ENCODE measurements at places on chromosomes 2 and 18.

DNA sequence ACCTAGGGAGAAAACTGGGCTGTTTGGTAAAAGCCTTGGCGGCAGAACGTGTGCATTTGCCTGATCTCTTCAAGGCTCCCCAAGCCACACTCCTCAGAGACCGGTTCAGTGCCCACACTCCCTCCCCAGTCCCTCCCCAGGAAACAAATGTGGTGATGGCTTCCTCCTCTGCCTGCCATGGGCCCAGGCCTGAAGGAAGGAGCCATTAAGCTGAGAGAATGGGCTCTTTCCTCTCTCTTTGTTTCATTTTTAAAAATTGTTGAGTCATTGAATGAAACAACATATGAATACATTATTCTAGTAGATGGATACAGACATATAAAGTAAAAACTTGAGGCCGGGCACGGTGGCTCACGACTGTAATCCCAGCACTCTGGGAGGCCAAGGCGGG, 50.6 kb upstream of the YWHAQ start:
- DNase-seq, result no peak

DNA sequence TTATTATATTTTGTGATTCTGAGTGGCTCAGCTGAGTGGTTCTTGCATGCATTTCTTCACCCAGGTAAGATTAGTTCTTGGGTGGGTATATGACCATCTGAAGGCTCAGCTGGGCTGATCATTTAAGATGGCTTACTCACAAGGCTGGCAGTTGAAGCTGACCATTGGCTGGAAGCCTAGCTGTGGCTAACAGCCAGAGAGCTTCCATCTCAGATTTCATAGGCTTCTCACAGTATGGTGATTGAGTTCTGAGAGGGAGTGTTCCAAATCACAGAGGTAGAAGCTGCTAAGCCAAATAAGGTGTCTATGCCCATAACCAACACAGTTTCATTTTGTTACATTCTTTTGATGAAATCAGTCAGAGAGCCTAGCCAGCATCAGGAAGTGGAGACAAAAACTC, 117.4 kb upstream of the RPRM start:
- DNase-seq, result no peak

- no peak for DNase-seq
Measured at GRCh38 chr2:153890576-153890975, 18.9 kb downstream of the GALNT13 start.

DNA sequence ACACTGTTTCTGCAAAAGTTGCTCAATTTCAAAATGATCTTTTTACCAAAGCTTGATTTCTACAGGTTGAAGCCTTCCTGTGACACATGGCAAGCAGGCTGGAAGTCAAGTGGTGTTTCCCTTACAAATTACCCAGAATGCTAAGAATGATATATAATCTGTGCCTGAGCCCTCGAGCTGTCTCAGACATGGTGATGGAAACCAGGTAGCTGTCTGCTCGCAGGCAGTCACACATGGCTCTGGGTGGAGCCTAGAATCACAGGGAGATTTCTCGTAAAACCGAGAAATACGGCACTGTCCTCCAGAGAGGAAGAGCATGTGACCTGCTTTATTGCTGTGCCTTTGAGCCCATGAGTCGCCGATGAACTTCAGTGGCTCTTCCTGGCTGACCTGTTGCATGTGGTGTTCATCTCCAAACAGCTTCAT, 392.9 kb downstream of the ZNF521 start:
- no peak for DNase-seq

GRCh38 chr2:151277067-151277466, 12.4 kb downstream of the NMI start:
- DNase-seq, result no peak

DNA sequence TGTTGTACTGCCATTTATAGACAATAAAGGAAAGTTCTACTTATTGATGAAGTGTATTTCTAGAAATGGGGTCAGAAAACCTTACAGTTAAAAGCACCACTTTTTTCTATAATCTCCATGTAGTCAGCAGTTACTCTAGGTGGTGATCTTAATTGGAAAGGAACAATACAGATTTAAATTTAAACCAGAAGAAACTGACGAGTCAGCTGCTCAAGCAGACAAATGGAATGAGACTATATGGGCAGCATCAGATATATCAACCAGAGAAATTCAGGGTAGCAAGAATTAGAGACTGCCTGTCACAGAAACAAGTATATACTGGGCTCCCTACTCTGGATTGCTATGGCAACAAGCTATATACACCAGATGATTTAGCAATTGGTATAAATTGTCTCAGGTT, 99.6 kb upstream of the SCG2 start:
- DNase-seq, result no peak

DNA sequence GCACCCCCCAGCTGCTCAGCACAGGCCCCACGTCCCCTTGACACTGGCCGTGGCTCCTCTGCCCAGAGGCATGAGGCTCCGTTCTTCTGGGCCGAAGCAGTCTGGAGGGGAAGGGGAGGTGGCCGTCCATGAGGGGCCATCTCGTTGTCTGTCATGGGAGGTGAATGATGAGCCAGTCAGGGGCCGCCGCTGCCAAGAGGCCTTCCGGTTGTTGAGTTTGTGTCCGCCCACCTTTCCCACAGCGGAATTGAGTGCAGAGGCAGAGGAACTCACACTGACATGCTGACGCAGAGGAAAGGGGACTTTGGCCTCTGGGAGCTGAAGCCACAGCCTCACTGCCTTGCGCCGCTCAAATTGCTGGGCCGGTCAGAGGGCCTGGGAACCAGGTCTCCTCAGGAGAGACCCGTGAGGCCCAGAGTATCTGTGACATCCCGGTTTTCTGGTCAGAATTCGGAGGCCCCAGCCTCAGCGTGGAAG, 268.4 kb downstream of the ATAD2B start:
- DNase-seq, result no peak

- no peak for DNase-seq
Measured at GRCh38 chr2:9749546-9750223, 93.6 kb upstream of the TAF1B start.

- no peak for DNase-seq
Measured at GRCh38 chr2:67399831-67400489, 2.8 kb downstream of the ETAA1 start.

DNA sequence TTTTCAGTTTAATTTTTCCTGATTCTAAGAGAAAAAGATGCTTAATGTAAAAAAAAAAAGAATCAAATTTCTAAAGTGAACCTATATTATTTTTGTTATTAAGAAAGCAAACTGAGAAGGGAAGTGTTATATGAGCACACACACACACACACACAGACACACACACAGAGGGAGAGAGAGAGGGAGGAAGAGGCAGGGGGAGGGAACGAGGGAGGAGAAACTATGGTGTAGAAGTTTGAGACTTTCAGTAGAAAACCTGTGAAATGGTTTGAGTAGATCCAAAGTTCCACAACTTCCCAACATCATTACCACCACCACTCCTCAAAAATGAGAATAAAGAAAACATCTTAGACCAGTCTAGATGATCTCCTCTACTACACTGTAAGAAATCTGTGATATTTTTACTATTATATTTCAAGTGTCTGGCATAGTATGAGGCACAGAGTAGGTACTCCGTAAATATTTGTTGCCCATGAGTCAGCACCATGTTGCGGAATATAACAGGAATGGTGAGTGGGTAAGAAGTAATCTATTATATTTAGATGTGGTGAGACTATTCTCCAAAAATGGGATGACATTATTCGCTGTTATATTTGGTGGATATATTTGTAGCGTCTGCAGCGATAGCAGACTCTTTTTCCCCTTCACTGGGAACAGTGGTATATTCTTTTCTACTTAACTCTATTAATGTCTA, 149.4 kb upstream of the DNMT3A start:
- DNase-seq, result no peak

DNA sequence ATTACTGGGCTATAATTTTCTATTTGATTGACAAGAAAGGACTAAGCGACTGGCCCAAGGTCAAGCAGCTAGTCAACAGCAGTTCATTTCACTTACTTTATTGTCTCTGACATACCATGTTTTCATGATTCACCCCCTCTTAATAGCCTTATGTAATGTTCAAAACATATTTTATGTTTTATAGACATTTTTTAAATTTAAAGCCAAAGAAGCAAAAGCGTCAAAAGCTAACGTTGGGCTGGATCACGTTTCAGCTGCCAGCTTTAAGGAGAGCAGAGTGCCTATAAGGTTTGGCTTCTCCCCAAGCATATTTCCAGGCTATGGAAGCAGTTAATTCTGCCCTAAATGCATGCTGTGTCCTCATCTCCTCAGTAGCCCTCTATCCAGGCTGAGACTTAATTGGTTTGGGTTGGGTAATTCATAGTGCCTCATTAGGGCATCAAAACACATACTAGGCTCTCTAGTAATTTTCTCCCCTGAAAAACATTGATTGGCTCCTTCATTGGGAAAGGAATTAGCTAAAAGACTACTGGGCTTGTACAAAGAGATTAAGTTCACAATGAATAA, 94.8 kb upstream of the CREB1 start:
- no peak for DNase-seq

DNA sequence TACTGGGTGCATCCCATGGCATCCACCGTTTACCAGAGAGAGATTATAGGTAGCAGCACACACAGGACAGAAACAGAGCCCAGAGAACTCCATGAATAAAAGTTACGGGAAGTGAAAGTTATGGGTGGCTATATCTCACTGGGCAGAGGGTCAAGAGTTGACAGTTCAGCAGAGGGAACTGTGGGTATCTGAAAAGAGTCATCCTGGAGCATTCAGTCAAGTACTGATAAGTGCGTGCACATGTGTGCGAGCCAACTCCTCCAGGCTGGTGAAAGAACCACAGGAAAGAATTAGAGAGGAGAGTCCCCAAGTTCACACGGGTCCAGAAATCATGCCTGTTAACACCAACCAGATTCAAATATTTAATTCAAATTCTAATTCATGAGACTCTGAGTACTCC, 1588.2 kb downstream of the LRP1B start:
- DNase-seq, result no peak

- no peak for DNase-seq
Measured at GRCh38 chr2:151030663-151031230, 230.9 kb downstream of the RBM43 start.

GRCh38 chr2:241234066-241234790, 45.8 kb downstream of the ANO7 start:
- DNase-seq, result no peak

- DNase-seq, result no peak
Measured at GRCh38 chr18:27500531-27500930, 315.4 kb upstream of the CHST9 start.

GRCh38 chr2:13005761-13006335, 289.1 kb downstream of the TRIB2 start:
- DNase-seq, result no peak

- DNase-seq, result no peak
Measured at GRCh38 chr18:79974025-79974654, 9.7 kb downstream of the HSBP1L1 start.

DNA sequence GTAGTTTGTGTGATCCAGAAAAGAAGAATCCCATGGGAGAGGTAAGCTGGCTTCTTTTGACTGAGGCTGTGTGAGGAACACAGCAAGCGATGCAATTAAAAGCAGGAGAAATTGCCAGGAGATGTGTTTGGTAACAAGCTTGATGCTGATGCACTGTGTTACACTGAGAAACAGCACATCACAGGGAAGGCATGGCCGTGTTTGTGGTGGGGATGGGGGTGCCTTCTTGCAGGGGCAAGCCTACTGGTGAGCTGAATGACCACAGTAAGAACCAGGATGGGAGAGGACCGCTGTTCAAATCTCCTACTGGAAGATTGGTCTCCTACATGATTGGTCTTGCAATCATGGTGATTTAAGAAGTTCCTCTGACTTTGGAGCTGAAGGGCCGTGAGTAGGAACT, 477.7 kb upstream of the HS6ST1 start:
- no peak for DNase-seq

DNA sequence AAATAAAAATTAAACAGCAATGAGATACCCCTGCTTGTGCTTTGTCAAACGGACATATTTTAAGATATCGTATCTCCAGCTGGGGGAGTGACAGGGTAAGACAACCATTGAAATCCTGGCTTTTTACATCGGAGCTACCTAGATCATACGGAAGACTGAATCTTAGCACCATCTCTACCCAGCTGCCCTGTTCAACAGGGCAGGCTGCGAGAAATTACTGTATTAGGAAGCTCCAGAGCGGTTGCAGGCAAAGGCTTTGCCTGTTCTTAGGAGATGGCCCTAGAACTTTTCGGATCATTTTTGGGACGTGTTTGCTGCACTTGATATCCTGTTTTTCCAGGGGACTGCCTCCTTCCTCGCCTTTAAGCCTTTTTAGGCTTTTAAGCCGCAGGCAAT, 2.0 kb upstream of the PRKCE start:
- DNase-seq, result no peak

- DNase-seq, result no peak
Measured at GRCh38 chr18:23340661-23341060, 112.4 kb upstream of the RIOK3 start.

DNA sequence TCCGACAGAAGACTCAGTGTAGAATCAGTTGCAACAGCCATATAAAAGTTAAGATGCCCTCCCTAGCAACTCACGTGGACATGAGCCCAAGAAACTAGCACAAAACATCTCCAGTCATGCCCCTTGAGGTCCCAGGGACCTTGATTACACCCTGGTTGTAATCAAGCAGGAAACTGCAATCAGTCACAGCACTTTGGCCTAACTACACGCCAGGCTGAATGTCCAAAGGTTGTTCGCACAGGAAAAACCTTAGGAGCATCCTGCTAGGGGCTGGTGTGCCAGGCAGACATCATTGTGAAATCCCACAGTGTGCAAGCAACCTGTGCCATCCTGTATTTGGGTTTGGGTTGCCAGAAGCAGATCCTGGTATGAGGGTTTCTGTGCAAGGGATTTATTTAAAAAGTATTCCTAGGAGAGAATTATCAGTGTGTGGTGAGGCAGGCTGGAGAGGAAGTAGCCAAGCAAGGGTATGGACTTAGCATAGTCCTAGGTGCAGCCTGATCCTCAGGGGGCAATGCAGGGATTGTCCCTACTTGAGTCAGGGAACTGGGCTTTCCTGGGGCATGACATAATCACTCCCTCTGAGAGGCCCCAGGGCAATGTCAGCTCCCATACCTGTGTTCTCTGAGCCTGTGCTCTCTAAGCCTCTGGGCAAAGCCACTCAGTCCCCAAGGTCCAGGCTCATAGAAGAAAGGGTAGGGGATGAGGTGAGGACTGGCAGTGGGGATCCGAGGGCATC, 17.8 kb upstream of the SULT1C2 start:
- DNase-seq, result no peak

DNA sequence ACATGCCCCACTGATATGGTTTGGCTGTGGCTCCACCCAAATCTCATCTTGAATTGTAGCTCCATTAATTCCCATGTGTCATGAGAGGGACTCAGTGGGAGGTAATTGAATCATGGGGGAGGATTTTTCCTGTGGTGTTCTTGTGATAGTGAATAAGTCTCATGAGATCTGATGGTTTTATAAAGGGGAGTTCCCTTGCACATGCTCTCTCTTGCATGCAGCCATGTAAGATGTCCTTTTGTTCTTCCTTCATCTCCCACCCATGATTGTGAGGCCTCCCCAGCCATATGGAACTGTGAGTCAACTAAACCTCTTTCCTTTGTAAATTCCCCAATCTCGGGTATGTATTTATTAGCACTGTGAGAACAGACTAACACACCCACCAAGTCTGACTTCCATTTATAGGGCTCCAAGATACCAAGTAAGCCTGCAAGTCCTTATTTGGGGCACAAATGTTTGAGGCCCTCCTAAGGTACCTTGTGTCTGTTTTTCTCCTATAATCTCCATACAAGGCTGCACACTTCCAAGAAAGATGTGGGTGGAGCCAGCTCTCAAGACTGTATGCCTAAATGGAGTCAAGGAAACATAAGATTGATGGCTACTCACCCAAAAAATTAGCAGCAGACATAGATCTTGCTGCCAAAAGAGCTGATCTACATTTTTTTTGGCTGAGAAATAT, 364.7 kb downstream of the TXNL1 start:
- no peak for DNase-seq
